ENCODE measurements at places on chromosomes 13 and 19.

DNA sequence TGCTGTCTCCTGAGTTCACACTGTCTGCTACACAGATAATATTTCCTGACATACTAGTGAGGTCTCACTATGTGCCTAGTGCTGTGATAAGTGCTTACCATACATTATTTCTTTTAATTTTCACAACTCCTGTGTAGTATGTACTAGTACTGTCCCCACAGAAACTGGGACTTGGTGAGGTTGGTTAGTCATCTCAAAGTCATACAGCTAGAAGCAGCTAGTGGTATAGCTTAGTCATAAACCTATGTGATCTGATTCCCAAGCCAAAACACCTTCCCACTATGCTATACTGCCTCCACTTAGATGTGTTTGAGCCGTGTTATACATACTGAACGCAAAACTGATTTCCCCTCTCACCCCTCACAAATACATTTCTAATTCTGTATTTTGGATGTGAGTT, 10.5 kb downstream of the MTMR6 start:
- DNase-seq: peak; percentile 48

DNA sequence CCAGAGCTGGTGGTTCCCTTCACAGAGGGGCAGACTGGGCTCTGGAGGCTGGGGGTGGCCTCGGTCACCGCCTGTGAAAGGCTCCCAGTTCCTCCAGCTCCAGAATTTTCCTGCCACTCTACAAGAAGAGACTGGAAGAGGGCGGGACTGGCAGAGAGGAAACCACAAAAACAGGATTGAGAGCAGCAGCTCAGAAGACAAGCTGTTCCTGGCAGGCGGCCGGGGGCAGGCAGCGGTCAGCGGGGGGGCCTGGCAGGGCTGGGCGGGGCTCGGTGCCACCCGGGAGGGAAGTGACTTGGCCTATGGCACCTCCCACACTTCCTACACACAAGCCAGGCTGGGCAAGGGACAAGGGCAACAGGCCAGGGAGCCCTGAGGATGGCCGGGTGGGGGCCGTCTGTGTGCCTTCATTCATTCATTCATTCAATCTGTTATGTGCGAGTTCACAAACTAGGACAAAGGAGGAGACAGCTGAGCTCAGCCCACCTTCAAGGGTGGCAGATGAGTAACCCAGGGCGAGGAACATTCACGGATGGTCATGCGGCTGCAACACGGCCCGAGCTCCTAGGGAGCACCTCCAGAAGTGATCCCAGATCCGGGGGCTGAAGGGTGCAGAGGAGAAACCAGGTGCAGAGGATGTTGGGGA, 16.9 kb upstream of the BTBD2 start:
- DNase-seq: peak; percentile 91

GRCh38 chr13:46173656-46174055, 8.3 kb downstream of the LCP1 start:
- DNase-seq: no peak

DNA sequence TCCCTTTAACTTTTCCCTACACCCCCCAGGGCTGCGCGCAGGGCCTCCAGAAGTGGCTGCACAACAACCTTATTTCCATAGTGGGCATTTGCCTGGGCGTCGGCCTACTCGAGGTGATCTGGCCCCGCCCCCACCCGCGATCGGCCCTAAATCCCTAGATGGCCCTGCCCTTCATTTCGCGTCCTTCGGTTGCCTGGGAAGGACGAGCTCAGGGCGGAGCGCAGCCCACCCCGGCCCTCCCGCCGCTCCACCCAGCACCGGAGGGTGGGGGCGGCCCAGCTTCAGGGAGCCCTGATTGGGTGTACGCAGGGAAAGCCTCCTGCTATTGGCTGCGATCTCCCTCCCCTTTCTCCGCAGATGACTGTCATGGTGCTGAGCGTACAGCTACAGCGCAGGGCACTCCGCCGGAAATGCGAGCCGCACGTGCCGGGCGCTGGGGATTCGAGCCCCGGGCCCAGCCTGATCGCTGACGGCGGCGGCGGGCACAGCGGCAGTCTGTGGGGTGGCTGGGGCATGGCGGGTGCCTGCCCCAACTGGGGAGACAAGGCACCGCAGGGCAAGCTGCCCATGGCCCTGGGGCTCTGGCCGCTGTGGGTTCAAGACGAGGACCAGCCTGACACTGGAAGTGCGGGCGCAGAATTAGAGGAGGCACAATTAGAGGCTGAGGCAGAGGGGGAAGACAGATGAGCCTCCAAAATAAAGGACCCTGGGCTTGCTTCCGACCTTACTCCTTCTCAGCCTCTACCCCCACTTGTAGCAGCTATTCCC, 4.3 kb downstream of the CD37 start:
- peak; percentile 73 for DNase-seq

- DNase-seq: peak; percentile 54
Observed at GRCh38 chr13:45851171-45851921, at the start of gene SIAH3. Gene SIAH3 (minus strand): TSS chr13:45851753. CDS start chr13:45851629, 124 bp downstream.

- peak; percentile 74 for DNase-seq
Observed at GRCh38 chr19:3047496-3048189, 14.7 kb downstream of the TLE5 start.

DNA sequence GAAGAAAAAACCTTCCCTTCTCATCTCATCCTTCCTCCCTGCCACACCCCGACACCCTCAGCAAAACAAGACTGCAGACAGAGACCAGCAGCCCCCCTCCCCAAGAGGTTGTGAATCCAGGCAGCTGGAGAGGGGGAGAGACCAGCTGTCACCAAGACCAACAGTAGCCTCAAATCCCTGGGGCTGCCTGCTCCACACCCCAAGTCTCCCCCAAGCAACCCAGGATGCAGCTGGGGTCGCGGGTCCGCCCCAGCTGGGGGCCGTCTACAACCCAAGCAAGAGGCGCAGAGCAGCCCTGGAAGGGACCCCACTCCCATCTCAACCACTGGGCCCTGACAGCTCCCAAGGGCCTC, 7.1 kb downstream of the KLF16 start:
- no peak for DNase-seq

DNA sequence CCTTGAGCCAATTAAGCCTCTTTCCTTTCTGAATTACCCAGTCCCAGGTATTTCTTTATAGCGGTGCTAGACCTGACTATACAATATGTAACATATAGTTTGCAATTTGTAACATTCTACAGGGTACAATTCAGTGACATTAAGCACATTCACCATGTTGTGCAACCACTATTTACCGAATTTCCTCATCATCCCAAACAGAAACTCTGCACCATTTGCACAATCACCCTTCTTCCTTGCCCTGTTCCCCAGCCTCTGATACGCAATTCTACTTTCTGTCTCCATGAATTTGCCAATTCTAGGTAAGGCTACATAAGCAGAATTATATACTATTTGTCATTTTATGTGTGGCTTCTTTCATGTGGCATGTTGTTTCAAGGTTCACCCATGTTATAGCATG, 13.7 kb upstream of the SIGLEC10 start:
- no peak for DNase-seq

GRCh38 chr13:42808341-42808940, 27.1 kb downstream of the FAM216B start:
- DNase-seq: peak; percentile 70

- peak; percentile 39 for DNase-seq
Observed at GRCh38 chr19:1468821-1469254, 10.2 kb downstream of the C19orf25 start.

DNA sequence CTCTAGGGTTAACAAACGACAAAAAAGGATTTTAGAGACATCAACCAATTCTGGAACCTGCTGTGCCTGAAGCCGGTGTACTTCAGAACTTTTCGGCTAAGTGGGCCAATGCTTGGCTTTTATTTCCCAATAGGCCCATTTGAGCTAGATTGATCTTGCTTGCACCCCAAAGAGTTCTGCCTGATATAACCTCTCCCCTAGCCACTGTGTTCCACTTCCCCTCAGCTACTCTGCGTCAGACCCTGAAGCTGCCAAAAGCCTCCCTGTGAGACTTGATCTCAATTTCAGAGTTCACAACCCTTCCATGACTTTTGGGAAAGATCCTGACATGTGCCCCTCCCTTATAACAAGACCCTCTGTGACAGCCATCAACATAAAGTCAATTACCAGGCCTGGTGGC, 5.6 kb upstream of the SIGLEC14 start:
- no peak for DNase-seq

DNA sequence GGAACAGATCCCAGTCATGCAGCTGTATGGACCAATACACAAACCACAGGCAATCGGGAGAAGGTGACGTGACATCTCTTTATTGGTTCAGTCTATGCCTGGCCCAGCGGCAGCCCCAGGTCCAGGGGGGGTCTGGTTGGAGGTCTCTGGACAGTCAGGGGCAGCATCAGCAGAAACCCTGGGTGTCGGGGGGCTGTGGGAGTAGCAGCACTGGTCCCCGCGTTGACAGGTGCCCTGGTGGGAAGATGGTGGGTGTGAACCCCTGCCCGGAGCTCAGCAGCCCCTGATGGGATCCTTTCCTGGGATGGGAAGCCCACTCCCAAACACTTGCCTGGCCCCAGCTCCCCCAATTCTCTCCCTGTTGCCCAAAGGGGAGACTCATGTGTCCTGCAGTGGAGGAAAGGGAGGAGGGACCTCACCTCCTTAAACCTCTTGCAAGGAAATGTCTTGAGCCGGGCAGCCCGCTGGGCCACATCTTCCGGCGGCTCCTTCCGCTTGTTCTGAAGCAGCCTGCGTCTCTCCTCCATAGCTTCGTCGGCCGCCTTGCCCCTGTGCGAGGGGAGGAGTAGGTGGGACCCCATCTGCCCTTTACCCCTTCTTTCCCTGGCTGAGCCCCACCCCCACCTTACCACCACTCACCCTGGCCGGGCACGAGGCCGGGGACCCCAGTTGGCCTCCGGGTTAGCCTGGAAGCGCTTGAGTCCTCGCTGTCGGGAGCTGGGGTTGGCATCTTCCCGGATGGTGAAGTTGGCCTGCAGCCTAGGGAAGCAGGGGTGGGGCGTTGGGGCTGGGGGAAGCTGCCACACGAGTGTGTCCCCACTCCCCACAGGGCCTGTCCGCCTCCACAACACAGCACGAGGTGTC, 2.4 kb upstream of the LYL1 start:
- no peak for DNase-seq

DNA sequence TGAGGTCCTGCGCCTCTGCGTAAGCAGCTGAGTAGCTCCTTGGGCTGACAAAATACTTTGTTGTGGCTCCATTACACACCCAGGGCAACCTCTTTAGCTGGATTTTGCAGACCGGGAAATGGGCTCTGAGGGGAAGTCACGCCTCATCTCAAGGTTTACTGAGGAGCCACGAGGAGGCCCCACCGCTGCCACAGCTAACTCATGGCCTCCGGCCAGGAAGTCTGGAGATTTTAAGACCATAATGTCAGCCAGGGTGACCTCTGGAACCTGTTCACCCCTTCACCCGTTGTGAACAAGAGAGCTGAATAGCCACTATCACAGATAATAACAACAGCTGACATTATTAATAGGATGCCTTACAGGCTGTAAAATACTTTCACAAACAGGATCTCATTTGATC, 351.3 kb upstream of the TMTC4 start:
- DNase-seq: no peak

DNA sequence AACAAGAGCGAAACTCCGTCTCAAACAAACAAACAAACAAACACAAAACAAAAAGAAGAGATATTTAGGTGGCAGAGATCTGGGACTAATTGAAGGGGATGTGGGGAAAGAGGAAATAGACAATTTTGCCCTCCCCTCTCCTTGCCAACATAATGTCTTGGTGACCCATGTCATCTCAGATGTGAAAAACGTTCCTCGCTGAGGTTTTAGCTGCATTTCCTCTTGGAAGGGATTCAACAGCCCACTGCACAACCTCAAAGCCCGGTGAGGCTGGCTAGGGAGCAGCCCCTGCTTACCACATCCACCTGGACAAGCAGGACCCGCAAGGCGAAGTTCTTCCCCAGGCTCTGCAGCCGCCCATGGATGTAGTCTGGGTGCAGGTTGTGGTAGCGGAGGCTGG, 4.9 kb downstream of the ERCC1 start:
- no peak for DNase-seq

DNA sequence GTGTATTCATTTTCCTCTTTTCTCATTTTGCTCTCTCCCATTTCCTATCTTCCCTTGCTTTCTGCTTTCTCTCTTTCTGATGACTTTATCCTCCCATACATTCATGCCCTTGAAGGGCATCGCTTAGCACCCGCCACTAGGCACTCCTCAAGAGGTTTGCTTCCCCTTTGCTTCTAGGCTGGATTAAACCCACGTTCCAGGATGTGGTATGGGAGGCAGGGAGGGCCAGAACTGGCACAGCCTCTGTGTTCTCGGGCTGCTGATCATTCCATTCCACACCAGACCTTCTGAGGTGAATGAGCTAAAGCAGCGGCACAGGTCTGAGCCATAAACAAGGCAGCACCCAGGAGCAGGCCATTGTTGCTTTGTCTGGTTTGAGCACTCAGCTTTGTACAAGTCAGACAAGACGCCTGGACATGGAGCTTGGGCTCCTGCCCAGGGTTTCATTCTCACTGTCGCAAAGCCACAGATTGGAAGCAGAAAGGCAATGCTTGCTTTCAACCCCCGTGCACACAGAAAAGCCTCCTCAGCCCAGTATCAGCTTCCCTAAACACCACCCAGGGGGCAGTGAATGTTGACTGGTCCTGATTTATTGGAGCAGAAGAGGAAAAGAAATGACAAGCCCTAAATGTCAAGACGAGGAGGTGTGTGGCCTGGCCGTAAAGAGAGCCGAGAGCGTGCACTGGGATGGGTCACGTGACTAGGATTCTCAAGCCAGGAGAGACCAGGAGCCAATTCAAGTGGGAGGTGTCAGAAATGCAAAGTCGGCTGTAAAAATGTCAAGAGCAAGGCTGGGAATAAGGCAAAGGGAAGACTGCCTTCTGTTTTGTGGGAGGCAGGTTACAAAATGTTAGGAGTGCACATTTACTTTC, 218.0 kb upstream of the SERP2 start:
- peak; percentile 17 for DNase-seq

- peak; percentile 12 for DNase-seq
Observed at GRCh38 chr13:106243011-106243565, 292.4 kb downstream of the EFNB2 start.

DNA sequence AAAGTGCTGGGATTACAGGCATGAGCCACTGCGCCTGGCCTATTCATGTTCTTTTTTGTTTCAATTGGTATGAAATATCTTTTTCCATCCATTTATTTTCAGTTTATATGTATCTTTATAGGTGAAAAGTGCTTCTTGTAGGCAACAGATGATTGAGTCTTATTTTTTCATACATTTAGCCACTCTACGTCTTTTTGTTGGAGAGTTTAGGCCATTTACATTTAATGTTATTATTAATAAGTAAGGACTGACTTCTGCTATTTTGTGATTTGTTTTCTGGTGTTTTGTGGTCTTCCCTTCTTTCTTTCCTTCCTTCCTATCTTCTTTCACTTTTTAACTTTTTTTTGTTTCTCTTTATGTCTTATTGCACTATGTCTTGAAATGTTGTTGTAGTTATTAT, 16.7 kb upstream of the KBTBD7 start:
- no peak for DNase-seq

GRCh38 chr13:39565036-39565949, 37.7 kb downstream of the LHFPL6 start:
- DNase-seq: peak; percentile 96

DNA sequence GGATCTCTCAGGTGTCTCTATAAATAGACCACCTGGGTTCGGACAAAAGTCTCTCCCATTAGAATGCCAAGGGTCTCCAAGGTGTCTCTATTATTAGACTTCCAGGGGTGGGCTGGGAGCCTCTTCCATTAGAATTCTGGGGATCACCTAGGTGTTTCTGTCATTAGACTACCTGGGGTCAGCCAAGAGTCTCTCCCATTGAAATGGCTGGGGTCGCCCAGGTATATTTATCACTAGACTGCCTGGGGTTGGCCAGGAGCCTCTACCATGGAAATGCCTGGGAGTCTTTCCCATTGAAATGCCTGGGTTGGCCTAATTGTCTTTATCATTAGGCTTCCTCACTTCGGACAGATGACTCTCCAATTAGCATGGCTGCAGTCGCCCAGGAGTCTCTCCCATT, 1565.5 kb downstream of the UQCRFS1 start:
- DNase-seq: no peak
